Stimulated activated CD4-positive, alpha-beta T cell treated with anti-CD3 and anti-CD28 coated beads, TNF-alpha, amount 100 ng/mL, for 24 hours (primary cell): ENCODE measurements at places on chromosomes 5 and 9.

GRCh38 chr9:77764894-77765780, 117.0 kb upstream of the GNA14 start:
- DNase-seq = no peak

DNA sequence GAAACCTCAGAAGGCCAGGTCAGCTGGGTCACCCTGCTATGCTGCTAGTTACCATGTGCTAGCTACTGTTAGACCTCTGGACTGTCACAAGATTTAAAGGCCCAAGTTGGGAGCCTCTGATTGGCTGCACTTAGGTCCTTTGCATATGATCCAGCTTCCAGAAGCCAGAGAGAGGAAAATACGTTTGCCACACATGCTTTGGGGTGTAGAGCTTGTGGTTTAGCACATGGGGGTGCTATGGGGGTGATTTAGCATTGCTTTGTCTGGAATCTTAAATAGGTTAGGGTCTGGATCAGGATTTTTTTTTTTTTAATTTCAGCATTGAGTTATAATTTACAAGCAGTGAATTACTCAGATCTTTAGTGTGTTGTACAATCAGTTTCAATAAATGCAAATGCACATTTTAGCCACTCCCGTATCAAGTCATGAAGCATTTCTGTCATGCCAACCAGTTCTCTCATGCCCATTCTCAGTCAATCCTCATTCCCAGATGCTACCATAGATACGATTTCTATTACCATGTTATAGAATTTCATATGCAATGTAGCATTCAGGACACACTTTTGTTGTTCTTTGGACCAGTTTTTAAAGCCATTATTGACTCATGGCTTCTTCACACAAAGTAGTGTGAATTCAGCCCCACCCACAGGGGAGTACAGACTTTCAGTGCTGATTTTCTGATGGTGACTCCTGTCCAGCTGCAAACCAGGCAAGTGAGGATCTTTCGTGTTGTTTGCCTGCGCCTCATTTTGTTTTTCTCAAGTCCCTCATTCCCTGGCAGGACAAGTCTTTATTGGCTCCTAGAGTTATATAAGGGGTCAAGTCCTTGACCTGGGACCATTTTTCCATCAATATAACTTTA, 250.4 kb downstream of the LRRC70 start:
- DNase-seq = no peak

DNA sequence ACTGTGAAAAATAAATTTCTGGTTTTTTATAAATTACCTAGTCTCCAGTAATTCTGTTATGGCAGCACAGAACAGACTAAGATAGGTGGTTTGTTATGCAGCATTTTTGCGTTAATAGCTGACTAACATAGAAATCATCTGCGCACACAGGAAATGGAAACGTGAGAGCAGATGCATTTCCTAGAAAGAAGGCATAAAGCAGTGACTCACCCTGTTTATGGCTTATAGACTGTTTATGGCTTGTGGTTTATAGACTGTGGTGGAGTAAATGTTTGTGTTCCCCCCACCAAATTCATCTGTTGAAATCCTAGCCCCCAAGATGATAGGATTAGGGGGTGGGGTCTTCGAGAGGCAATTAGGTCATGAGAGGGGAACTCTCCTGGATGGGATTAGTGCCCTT, 18.3 kb upstream of the OSMR start:
- DNase-seq = no peak

- no peak for DNase-seq
Measured at GRCh38 chr9:18976709-18977531, 56.1 kb downstream of the SAXO1 start.

- DNase-seq = no peak
Measured at GRCh38 chr5:113526421-113526820, 12.9 kb downstream of the YTHDC2 start.

- no peak for DNase-seq
Measured at GRCh38 chr9:85716031-85716877, 25.5 kb downstream of the AGTPBP1 start.

GRCh38 chr9:84394036-84394435, 53.5 kb upstream of the SLC28A3 start:
- DNase-seq = no peak

DNA sequence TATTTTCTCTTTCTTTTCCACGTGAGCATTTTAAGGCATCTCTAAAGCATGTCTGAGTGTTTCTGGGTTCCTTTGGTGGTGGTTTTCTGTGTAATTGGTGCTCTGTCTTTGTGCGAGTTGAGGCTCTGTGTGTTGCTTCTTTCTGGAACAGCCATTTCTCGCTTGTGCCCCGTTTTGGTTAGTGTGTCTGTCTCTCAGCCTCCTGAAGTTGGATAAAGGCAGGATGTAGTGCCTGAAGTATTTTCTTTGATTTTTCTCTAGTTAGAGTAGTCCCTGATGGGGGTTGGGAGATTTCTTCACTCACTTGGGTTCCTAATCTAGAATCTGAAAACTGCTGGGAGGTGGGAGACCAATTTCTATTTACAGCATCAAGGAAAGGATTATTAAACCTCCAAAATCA, 129.7 kb upstream of the TMEM161B start:
- no peak for DNase-seq

- DNase-seq = no peak
Measured at GRCh38 chr9:91676046-91676445, 252.4 kb upstream of the NFIL3 start.

DNA sequence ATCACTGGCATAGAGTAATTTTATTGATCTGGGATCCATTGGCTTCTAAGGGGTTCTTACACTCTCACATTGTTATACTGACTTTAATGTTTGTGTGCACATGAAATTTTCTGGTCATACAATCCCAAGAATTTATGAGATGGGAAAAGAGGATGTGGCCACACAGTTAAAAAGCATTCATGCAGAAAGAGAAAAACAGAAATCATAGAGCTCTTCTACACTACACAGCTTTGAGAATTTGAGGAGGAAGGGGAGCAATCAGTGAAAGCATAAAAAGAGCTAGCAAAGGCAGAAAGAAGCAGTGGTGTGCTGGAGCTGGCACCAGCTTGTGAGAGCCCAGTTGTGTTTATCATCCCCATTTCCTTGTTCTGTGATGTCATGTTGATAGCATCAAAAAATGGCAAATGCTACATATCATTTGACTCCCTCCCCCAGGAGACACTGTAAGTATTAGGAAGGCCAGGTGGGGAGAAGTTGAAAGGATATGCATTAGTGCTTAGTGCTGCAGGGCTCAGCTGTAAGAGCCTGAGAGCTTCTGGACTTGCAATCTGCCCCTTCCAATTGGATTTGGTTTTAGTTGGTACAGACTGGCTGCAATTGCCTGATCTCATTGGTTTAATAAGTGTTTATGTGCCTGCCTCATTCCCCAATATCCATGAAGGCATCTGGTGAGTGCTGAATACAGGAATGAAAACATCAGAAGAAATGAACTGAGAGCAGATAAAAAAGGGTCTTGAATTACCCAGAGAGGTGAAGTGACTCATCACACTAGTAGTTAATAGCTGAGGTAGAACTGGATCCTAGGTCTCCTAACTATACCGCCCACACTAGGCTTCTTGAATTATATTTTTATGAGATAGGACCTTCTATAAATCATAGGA, 30.9 kb downstream of the RHOBTB3 start:
- DNase-seq = no peak

GRCh38 chr9:104068546-104068945, 25.6 kb upstream of the SMC2 start:
- no peak for DNase-seq

GRCh38 chr5:6850106-6850432, 136.8 kb downstream of the TENT4A start:
- DNase-seq = no peak

DNA sequence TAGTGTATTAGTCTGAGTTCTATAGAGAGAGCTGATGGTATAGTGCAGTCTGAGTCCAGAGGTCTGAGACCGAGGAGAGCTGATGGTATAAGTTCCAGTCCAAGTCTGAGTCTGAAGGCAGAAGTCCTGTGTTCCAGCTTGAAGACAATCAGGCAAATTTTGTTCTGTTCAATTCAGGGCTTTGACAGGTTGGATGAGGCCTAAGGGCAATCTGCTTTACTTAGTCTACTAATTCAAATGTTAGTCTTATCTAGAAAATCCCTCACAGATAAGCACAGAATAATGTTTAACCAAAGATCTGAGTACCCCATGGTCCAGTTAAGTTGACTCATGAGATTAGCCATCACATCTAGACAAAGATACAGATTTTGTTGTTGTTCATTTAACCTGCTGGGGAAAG, 303.0 kb upstream of the KLF4 start:
- DNase-seq = no peak

DNA sequence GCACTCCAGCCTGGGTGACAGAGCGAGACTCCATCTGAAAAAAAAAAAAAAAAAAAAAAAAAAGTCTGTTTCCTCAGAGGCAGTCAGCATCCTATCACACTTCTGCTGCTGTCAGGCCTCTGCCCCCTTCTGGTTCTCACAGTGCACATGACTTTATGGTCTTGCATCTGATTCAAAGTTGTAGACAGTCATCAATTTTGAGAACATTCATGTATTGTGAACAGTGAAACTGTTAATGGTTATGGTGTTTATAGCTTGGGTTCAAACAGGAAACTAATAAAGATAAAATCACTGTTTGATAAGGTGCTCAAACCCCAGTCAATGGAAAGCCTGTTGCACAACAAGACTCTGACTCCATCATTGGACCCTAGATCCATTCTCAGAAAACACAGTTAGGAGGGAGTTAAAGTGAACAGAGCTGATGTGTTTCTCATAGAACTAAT, 61.4 kb downstream of the FOXD1 start:
- DNase-seq = no peak

GRCh38 chr5:149869411-149869821, 75.2 kb downstream of the PDE6A start:
- no peak for DNase-seq

GRCh38 chr5:1515921-1516571, 7.7 kb downstream of the LPCAT1 start:
- DNase-seq = no peak

DNA sequence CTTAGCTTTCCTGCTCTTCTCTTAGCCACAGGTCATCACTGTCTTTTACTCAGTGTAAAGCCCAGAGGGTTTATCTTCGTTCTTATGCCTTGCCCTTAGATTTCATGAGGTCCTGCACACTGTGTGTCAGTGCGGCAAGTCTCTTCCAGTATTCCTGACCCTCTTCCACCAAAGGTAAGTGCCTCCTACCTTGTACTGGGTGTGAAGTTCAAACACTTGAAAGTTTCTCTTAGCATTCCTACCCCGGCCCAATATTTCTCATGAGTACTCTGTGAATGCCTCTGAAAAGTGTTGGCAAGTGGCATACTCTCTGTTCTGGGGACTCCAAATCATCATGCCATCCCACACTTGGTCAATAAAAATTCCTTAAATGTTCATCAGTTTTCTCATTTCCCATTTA, 37.4 kb downstream of the FBXO4 start:
- no peak for DNase-seq

- no peak for DNase-seq
Measured at GRCh38 chr9:87714819-87715218, 11.1 kb upstream of the CTSL start.

GRCh38 chr9:4678679-4679267, 596 bp upstream of the CDC37L1 start:
- DNase-seq = no peak

GRCh38 chr5:86143837-86144236, 473.9 kb upstream of the COX7C start:
- no peak for DNase-seq

- DNase-seq = no peak
Measured at GRCh38 chr9:20358207-20358606, 264.1 kb downstream of the MLLT3 start.

DNA sequence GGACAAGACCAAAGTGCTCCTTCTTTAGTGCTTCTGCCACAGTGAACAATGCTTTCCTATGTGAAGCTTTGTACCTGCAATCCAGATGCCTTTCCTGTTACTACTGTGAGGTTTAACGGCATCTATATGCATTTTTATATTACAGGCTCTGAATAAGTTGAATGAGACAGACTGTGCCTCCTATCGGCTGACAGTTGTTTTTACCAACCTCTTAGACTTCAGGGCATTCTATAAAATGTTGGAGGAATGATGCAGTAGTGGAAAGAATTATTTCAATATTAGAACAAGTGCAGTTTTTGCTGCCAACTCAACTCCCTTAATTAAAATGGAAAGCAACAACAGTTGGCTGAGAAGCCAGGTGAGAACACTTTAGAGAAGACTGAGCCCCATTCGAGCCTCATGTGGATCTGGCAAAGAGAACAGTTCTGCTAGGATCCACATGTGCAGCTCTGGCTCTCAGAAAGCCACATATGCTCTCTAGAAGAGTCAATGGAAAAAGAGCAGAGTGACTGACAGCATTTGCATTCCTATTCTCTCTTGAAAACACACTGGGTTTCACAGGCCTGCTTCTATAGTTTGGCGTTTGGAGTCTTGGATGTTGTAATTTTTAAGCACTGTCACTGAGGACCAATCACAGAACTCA, 147.5 kb downstream of the LURAP1L start:
- DNase-seq = no peak

GRCh38 chr9:129773262-129774048, 20.6 kb upstream of the PTGES start:
- DNase-seq = no peak

GRCh38 chr5:90949469-90950358, 391.1 kb downstream of the ADGRV1 start:
- no peak for DNase-seq

DNA sequence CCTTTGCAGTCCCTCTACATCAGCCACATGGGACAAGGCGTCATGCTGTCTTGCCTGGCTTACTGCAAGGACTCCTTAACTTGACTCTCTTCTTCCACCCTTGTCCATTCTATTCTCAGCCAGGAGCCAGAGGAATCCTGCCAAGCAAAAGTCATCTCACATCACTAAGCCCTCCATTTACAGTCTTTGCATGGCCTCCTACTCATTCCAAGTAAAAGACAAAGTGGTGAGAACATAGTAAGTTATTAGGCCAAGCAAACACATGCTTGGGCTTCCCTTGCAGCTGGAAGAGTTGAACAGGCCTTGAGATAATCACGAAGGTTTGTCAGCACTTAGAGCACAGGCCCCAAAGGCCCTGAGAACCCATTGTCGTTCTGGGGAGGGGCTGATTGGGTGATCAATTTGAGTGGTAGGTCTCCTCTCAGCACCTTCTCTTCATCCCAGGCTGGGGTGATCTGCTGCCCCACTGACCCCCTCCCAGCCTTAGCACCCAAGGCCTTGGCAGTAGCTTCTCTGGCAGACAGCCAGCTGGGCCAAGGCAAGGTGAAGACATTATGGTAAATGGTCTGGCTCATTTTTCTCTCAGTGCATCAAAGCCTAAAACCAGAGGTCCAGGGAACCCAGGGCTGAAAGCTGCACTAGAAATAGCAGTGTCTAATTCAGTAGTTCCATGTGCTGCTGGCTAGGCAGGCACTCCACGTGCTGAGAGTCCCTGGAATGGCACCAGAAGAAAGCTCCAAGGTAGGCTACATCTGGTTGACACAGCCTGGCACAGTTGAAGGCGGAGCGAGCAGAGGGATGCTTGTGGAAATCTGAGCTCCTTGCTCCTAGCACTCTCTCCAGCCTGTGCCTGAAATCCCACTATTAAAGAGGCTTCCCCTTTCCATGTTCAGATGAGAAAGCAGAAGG, 121.4 kb downstream of the ASTN2 start:
- no peak for DNase-seq

DNA sequence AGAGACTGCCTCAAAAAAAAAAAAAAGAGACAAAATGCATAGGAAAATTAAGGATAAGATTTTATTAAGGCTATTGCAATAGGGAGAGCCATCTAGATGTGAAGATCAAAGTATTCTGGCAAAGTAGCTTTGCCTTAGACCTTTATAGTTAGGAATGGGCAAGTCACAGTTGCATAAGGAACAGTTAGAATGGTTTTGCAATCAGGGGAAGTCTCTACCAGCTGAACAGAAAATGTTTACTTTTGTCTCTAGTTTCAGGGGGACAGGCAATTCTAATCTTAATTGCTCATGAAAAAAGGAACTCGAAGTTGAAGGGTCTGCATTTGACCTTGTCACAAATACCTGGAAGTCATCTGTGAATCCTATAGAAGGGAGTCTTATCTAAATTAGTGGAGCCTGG, 13.1 kb upstream of the ATP6V1G1 start:
- DNase-seq = no peak
